Thoracic aorta (tissue), 2 donors: ENCODE measurements at places on chromosomes 1 and 21.

- no peak for DNase-seq
Observed at GRCh38 chr1:167433884-167434283, 84.4 kb downstream of the CD247 start.

- no peak for DNase-seq
Observed at GRCh38 chr21:21101911-21102310, 103.7 kb downstream of the NCAM2 start.

DNA sequence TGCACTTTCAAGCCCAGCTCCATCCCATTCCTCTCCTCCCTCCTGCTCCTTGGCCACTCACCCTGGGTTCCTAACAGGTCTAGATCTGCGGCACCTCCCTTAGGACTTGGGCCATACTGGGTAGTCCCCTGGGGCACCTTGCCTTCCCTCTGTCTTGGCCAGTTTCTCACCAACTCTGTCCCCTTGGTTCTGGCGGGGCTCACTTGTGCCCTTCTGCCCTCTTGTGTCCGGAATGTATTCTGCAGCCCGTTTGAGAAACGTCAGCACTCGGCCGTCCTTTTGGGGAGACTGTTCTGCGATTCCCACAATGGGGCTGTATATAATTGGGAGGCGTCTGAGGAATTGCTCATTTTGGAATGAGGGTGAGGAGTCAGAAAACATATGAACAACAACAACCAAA lies 162.4 kb downstream of the ZSCAN20 start:
- DNase-seq, result no peak

- DNase-seq, result no peak
Observed at GRCh38 chr1:182107209-182107608, 45.7 kb upstream of the ZNF648 start.

- DNase-seq, result no peak
Observed at GRCh38 chr1:12454406-12455391, 163.3 kb downstream of the DHRS3 start.

DNA sequence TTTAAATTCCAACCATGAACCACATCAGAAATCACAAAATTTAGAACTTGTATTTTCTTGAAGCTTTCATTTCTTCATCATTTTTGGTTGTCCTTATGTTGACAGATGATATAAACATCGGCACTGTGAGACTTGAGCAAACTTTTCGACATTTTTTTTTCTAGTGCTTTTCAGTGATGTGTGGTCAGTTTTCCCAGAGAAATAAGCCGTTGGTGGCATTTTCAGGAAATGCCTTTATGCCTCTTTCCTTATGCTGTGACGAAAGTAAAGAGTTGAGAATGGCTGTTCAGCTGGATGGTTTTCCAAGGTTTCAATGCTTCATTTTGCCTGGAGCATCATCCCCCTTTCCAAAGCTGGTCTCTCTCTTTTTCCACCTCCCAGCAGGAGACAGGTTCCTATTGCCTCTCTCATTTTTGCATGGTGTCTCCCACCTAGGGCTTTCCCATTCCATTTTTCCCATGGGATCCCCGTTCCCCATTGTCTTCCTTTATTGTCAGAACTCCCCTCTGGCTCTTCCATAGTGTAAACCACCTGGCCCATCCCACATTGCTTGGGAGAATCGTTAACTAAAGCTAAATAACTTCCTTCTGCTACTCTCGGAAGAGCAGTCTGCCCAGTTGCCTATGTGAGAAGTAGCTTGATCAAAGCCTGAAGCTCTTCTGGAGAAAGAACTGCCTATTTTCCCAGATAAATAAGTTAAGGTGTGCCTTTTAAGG lies 61.4 kb upstream of the DYNLT5 start:
- DNase-seq, result no peak

GRCh38 chr1:9121496-9122409 lies 7.1 kb downstream of the GPR157 start:
- DNase-seq, result no peak

DNA sequence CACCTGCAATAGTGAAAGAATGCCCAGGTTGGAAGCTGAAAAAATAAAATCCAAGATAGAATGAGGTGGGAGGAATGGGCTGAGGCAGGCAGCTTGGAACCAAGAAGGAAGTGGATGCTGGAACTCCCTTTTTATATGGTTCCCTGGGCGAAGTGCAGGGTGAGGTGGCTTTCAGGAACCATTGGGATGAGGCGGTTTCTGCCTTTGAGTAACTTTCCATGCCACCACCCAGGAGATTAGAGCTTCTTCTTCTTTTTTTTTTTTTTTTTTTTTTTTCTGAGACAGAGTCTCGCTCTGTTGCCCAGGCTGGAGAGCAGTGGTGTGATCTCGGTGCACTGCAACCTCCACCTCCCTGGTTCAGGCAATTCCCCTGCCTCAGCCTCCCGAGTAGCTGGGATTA lies 17.8 kb upstream of the MRPS6 start:
- DNase-seq, result no peak

DNA sequence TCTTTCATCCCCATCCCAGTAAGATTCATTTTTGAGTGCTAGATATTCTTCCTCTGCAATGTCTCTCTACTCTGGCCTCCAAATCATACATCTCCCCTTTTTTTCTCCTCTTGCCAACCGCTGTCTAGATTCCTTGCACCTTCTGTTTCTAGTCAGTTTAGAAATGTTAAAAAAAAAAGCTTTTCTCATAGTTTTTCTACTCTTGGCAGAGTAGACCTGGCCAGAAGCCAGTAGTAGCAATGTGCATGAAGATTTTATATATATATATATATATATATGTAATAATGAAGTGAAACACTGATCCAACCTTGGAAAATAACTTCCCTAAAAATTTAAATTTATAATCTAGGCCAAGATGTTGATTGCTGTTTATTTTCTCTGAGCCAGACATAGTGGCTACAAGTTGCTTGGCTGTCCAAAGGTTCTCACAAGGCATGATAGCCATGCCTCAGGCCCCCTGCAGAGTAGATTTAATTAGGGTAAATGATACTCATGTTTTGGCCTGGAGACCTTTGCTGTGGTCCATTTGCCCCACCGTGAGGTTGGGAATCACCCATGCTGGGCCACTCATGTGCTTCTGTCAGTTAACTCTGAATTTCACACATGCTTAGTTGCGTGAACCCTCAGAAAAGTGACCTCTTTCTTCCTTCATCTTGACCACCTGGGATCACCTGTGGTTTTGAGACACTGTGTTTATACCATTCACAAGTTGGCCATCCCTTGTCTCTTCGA lies 103.4 kb upstream of the KCNE2 start:
- no peak for DNase-seq

- DNase-seq, result no peak
Observed at GRCh38 chr1:177289532-177289931, 118.8 kb downstream of the BRINP2 start.

- no peak for DNase-seq
Observed at GRCh38 chr21:33037501-33037900, 11.8 kb downstream of the OLIG2 start.

- DNase-seq, result no peak
Observed at GRCh38 chr1:236860674-236861073, 65.6 kb downstream of the MTR start.

GRCh38 chr1:99623554-99623953 lies 22.4 kb upstream of the PALMD start:
- no peak for DNase-seq

DNA sequence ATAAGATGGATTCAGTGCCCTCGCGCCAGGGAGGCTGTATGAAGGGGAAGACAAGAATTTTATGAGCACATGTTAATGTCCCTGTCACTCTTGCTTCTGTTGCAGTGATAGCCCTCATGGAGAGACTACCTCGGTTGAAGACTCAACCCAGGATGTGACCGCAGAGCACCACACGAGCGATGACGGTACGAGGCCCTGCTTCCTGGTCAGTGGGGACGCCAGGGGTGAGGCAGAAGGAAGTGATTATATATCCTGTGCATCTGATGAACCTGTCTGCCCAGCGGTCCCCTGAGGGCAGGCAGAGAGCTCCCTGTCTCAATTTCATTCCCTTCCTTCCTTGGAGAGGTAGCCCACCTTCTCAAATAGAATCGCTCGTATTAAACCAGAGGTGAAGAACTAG lies 20.0 kb upstream of the IKBKE start:
- no peak for DNase-seq

- DNase-seq, result no peak
Observed at GRCh38 chr1:193486671-193487229, 300.3 kb upstream of the B3GALT2 start.

DNA sequence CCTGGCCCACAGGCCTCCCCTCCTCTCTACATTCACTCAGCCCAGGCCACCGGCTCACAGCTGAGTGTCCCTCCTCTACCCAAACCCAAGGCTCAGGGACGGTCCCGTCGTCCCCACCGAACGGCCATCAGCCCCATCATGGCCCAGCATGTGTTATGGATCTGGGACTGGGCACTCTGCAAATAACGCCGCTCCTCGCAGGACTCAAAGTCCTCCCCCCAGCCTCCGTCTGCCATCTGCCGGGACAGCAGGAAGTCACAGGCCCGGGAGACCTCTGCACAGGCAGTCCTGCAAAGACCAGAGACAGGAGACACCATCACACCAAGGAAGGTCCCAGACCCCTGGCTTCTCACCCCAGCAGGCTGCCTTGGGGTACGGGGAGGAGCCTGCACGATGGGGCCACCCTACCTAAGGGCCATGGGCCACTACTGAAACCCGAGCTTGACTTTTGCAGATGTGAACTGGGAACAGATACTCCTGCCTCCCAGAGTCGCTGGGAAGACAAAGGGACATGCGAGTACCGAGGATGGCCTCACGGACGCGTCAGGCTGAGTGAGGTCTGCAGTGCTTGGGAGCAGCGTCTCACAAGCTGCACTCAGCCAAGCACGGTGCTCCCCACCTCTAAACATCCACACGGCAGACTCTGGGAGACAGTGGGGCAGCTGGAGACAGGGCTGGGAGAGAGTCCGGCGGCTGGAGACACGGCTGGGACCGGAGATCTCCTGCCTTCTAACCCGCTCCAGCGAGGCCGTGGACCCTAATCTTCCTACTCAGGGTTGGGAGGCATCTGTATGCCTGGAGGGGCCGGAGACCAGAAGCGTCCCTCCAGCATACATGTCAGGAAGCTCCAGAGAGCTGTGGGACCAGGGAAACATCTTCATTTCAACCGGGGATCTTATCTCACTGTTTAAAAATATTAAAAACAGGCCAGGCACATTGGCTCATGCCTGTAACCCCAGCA lies 10.4 kb upstream of the SPATC1L start:
- no peak for DNase-seq

DNA sequence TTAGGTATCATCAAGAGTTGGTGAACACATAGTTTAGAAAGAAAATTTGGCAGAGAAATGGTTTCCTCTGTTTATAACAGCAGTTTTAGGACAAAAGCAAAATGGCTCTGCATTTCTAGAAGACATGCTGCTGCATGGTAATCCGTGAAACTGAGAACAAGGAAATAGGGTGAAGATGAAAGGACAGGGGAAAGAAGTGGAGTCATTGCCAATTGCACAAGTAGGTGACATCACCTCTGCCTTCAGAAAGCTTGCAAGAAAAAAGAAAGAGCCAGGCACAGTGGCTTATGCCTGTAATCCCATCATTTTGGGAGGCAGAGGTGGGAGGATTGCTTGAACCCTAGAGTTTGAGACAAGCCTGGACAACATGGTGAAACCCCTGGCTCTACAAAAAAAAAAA lies 217.6 kb downstream of the LMX1A start:
- no peak for DNase-seq

- DNase-seq, result no peak
Observed at GRCh38 chr1:68521286-68521685, 24.4 kb upstream of the DEPDC1 start.

DNA sequence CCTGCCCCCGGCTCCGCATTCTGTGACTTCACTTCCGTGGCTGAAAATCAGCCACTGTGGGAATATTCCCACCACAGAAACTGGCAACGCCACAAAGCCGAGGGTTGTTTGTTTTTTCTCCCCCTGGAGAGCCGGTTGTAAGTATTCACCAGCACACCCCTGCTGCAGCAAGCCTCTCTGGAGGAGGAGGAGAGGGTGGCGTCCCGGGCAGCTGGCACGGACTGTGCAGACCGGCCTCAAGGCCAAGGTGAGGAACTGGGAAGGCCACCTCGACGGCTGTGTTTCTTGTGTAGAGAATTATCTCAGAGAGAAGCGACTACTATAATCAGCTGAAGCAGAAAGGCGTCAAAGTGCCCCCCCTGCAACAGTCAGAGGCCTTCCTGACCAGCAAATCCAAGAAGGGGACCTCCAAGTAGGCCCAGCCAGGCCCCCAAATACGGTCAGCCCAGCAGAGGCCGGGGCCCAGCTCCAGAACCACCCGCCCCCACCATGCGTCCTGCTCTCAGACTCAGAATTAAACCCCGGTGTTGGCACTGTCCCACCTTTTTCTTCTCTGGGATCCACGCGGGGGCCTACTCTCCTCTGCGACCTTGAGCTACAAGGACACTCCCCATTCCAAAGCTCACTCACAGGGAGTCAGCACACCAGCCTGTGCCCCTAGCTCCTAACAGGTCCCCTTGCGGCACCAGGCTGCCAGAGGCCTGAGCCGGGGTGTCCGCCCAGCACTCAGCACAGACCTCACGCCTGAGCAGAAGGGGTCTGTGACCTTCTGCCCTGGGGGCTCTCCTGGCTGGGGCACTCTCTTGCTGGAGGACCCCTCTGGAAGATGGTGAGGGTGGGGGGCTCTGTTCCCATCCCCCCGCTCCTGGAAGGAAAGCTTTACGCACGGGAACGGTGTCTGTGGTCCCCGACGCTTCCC lies 1.2 kb upstream of the SMIM1 start:
- DNase-seq, result no peak

GRCh38 chr1:74818661-74819456 lies 85.9 kb downstream of the TYW3 start:
- DNase-seq, result no peak

- DNase-seq, result no peak
Observed at GRCh38 chr1:229371624-229372023, 28.8 kb upstream of the CCSAP start.

- no peak for DNase-seq
Observed at GRCh38 chr1:235369802-235370201, 2.6 kb downstream of the TBCE start.

DNA sequence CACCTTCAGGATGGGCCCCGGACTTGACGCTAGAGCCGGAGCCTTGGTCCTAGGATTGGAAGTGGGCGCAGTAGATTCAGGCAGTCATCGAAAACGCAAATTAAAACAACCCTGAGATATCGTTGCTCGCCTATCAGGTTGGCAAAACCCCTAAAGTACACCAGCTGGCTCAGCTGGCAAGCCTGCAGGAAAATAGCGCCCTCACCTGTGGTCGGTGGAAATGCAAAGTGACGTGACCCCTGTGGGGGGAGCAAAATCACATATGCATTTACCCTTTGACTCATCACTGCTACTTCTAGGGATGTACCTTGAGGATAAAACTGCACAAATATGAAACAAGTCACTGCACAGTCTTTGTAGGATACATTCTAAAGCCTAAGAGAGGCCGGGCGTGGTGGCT lies 170.3 kb upstream of the TMEM51 start:
- no peak for DNase-seq

DNA sequence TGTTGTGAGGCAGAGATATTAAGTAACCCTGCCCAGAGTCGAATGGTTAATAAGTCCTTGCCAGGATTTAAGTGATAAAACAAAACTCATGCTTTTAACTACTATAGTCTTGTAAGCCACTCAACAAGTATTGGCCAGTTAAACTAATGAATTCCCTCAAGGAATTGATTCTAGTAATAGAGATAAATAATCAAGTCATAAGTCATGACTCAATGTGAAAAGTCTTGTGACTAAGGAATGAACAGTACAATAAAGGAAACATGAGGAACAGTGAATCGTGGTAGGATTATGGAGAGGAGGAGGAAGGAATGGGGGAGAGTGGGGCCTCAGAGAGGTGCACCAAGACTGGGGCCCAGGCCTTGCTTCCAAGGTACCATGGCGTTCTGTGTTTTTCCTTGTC lies 104.7 kb downstream of the FGGY start:
- no peak for DNase-seq

- DNase-seq, result no peak
Observed at GRCh38 chr1:119542492-119542946, 35.5 kb downstream of the HSD3B1 start.

- DNase-seq, result no peak
Observed at GRCh38 chr1:114558544-114558943, 22.9 kb downstream of the BCAS2 start.
